Activated T-helper 2 cell treated with anti-CD3 and anti-CD28 coated beads, Interferon-gamma antibody, Interleukin-2, Interleukin-4, amounts not matched to agents 10 μg/mL and 5 μg/mL and 100 μg/mL, durations not matched to agents 14 hours and 24 hours and 36 hours (primary cell): ENCODE measurements at places on chromosomes 12 and 14.

- no peak for DNase-seq
- H3K27ac ChIP-seq: no peak overlapping the region
These were observed 41.3 kb downstream of the FANCM start for GRCh38 chr14:45177076-45177475.

DNA sequence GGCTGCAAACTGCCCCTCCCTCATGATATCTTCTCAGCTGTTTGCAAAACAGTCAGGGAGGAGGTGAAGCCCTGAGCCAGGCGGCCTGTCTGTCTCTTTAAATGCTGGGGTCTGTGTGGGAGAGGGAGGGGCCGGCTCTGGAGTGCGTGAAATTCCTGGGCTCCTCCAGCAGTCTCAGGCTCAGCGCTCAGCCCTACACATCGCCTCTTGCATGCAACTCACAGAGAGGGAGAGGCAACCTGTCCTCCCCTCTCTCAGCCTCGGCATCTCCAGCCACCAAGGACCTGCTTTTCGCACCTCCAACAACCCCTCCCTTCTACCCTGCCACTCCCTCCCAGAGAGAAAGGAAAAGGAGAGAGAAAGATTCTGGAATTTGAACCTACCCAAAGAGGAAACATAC is at the start of gene NRXN3:
TSS of gene NRXN3 (plus strand) at position 171 of the 400 bp plus-strand sequence. CDS start 72,721 bp downstream, outside the sequence.
- no peak within 1 kb of the TSS for H3K4me3 ChIP-seq
- H3K36me3 ChIP-seq: no peaks in the 10 kb centered on the region
- DNase-seq: no peak
- no peak within 1 kb of the TSS for H3K27ac ChIP-seq
- no peaks in the 10 kb centered on the region for H3K4me1 ChIP-seq

GRCh38 chr12:131402781-131403396 is 308.0 kb upstream of the SFSWAP start:
- no peak overlapping the region for H3K4me3 ChIP-seq
- no peaks in the 10 kb centered on the region for H3K36me3 ChIP-seq
- H3K27ac ChIP-seq: no peak overlapping the region

DNA sequence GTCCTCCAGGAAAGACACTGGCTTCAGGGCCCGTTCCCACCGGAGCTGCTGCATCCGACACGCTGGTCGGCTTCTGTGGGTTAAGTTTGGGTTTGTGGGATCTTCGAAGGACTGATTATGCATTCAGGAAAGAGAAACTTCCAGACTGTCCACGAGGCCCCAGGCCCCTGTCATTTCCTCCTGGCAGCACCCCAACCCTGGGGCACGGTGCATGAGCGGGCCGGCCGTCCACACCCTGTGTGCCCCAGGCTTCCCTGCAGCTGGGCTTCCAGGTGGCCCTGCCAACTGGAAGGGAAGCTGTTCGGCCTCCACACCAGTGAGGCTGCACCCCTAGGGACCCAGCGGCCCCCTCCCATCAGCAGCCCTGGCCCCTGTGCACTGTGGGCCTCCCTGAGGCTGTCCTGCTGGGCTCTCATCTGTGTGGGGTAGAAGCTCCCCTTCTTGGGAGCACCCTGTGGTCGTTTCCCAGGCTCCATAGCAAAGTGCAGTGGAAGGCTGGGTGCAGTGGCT is 9.3 kb upstream of the FBRSL1 start:
- H3K4me3 ChIP-seq: no peak overlapping the region
- H3K36me3 ChIP-seq: no peaks in the 10 kb centered on the region
- peaks cover 2% of the 10 kb centered on the region for H3K27me3 ChIP-seq

DNA sequence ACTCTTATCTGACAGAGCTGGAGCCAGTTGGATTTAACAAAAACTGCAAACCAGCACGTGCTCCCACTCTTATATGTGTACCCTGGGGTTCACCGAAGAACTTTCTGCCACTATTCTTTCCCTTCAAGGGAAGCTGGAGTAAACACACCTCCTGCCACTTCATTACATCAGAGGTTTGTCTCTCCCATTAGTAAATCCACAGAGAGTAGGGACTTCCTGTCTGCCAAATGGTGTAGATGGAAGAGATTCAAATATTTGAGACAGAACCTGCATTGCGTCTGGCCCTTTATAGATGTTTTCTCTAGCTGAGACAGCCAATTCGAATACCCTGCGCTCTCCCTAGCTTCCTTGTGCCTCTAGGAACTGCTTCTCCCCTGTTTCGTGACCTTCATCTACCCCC is 29.1 kb upstream of the AEBP2 start:
- H3K27me3 ChIP-seq: peaks cover 5% of the 10 kb centered on the region
- no peak for DNase-seq
- no peaks in the 10 kb centered on the region for H3K4me1 ChIP-seq
- H3K4me3 ChIP-seq: no peak overlapping the region
- no peaks in the 10 kb centered on the region for H3K36me3 ChIP-seq
- no peak overlapping the region for H3K27ac ChIP-seq

- H3K27me3 ChIP-seq: peaks cover 3% of the 10 kb centered on the region
- H3K4me1 ChIP-seq: no peaks in the 10 kb centered on the region
- H3K4me3 ChIP-seq: no peak overlapping the region
These were observed 15.7 kb downstream of the TBC1D30 start for GRCh38 chr12:64840119-64840518.

DNA sequence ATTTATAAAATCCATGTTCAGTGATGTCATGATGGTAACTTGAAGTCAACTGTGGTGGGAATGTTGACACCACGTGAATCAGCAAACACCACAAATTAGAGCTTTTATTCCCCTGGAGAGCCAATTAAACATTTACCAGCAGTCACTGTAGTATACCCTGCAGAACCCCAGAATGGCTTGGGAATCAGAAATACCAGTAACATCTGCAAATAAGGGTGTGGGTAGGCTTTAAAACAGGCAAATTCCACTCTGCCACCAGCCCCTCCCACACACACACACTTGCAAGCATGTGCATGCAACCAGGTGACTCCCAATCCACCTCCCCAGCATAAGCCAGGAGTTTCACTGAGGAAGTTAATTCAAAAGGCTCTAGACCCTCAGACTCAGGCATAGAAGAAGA is 63.6 kb upstream of the TMEM263 start:
- H3K36me3 ChIP-seq: peaks cover 6% of the 10 kb centered on the region
- no peak overlapping the region for H3K27ac ChIP-seq

DNA sequence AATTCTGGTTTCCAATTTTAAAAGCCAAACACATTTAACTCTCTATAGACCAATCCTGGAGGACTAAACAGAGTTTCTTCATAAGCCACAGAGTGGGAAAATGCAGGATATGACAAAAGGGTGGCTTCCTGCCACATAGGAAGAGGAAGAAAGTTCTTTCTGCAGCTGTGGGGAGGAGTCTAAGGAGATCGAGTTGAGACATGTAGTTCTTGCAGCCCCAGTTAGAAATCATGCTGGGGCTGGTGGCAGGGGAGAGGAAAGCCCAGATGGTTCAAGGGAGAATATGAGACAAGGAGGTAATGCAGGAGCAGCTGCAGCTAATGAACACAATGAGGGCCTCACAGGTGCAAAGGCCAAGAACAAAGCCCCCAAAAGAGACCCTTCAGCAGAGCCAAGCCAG is 85.0 kb upstream of the ARID2 start:
- no peak for DNase-seq
- peaks cover 12% of the 10 kb centered on the region for H3K4me1 ChIP-seq
- peaks cover 18% of the 10 kb centered on the region for H3K27me3 ChIP-seq
- H3K36me3 ChIP-seq: peaks cover 3% of the 10 kb centered on the region
- H3K4me3 ChIP-seq: no peak overlapping the region

- H3K4me1 ChIP-seq: no peaks in the 10 kb centered on the region
- H3K27ac ChIP-seq: no peak overlapping the region
- DNase-seq: no peak
- H3K36me3 ChIP-seq: no peaks in the 10 kb centered on the region
- H3K4me3 ChIP-seq: no peak overlapping the region
These were observed 15.7 kb downstream of the KCNA5 start for GRCh38 chr12:5059358-5059757.

- H3K4me1 ChIP-seq: peaks cover 6% of the 10 kb centered on the region
- H3K4me3 ChIP-seq: no peak overlapping the region
- H3K27me3 ChIP-seq: no peaks in the 10 kb centered on the region
- peaks cover 34% of the 10 kb centered on the region for H3K36me3 ChIP-seq
These were observed 47.8 kb downstream of the EID3 start for GRCh38 chr12:104351057-104351983.

DNA sequence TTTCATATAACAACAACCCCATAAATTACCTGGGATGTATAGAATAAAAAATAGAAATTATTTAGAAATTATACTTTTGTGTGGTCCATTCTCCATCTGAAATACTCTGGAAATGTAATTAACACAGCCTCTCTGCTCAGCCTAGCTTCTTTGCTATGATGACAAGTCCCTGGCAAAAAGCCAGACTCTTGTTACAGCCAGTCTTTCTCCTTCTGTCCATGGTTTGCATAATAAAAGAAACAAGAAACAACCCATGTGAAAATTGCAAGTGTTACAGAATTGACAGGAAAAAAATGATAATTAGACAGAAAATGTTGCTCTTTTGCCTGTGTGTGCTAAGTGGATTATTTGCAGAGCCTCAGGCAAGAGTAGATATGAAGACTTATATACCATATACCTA is 61.3 kb downstream of the C12orf50 start:
- no peak for DNase-seq
- H3K4me3 ChIP-seq: no peak overlapping the region
- no peaks in the 10 kb centered on the region for H3K36me3 ChIP-seq
- no peaks in the 10 kb centered on the region for H3K27me3 ChIP-seq

DNA sequence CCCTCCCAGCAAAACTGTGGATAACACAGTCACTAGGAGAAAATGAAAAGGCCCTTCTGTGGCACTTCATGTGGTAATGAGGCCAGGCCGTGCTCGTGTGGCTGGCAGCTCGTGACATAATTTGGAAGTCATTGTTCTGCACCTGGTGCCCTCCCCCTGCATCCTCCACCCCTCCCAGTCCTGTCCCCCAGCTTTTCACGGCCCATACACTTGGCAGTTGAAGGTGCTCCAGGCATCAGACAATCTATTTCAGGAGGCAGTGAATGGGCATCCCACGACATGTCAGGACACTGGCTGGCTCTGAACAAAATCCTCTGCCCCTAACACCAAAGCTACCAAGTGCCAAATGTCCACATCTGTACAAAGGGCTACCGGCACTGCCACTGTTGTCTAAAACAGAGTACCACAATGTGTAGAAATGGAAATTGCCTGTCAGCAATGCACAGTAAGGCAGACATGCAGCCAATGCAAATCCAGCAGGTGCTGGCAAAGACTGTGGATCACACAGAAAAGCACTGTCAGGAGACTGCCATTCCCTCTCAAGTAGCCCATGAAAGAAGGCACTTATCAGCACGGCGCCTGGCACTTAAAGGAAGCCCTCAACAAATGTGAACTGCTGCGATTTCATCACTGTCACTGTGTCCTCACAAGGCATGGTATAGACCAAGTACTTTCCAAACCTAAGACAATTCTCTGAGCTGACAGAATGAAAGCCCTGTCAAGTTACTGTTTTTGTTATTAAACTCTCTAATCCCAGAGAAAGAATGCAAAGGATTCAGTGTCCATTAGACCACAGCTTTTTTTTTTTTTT is 39.1 kb downstream of the CORO1C start:
- H3K4me3 ChIP-seq: peak overlapping the region; percentile 62
- H3K27ac ChIP-seq: peak overlapping the region; percentile 99
- no peak for DNase-seq
- H3K4me1 ChIP-seq: peaks cover 72% of the 10 kb centered on the region
- H3K36me3 ChIP-seq: peaks cover 16% of the 10 kb centered on the region
- no peaks in the 10 kb centered on the region for H3K27me3 ChIP-seq

GRCh38 chr12:49813131-49813530 is 15.1 kb downstream of the NCKAP5L start:
- H3K36me3 ChIP-seq: no peaks in the 10 kb centered on the region
- H3K4me3 ChIP-seq: no peak overlapping the region
- H3K27me3 ChIP-seq: no peaks in the 10 kb centered on the region
- DNase-seq: no peak
- H3K4me1 ChIP-seq: peaks cover 3% of the 10 kb centered on the region

GRCh38 chr12:34605510-34605887 is 583.2 kb downstream of the ALG10 start:
- no peak overlapping the region for H3K4me3 ChIP-seq
- peaks cover 2% of the 10 kb centered on the region for H3K36me3 ChIP-seq

DNA sequence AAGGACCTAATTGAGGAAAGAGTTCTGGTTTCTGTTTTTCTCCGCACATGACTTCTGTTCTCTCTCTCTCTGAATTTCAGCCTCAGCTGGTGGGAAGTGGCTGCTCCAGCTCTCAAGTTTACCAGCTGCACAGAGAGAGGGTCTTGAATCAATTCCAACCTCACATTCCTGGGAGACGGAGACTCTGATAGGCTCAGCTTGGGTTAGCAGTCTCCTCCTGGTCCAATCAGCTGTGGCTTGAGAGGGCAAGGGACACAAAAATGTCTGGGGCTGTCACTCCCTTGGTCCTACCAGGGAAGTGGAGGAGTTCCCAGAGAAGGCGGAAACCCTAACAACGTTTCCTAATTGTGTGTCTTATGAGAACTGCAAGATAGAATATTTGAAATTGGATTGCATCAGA is 7.0 kb downstream of the CCDC63 start:
- no peaks in the 10 kb centered on the region for H3K36me3 ChIP-seq
- no peak overlapping the region for H3K4me3 ChIP-seq
- no peak overlapping the region for H3K27ac ChIP-seq
- no peak for DNase-seq

GRCh38 chr14:82872494-82872893 is 1338.8 kb upstream of the SEL1L start:
- no peaks in the 10 kb centered on the region for H3K4me1 ChIP-seq
- H3K27me3 ChIP-seq: no peaks in the 10 kb centered on the region
- no peaks in the 10 kb centered on the region for H3K36me3 ChIP-seq
- H3K4me3 ChIP-seq: no peak overlapping the region
- no peak for DNase-seq

DNA sequence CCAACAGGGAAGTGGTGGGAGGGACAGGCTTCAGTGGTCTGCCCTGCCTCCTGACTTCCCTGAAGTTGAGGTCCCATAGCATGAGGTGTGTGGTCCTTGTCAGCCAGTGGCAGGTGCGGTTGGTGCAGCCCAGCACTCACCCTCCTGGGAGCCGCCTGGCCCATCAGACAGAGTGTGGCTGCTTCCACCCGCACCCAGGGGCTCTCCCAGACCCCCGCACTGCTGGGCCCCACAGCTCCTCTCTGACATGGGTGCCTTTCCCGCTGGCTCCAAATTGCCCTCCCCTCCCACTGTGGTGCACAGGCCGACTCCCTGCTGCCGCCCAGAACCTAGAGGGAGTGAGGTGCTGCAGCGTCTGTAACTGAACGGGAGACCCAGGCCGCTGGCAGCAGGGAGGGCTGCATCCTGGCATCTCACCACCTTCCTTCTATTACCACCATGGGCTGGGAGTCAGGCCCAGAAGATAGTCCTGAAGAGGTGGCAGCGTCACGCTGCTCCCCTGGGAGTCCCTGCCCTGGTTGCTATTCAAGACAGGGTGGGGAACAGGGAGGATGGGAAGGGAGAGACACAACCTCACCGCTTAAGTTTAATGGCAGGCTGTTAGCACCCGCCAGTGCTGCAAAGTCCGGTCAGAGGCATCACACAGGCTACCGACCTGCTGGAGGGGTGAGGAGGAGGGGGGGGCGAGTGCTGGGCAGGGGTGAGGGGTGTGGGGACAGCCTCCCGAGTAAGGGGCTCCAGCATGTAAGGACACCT is 180.6 kb upstream of the PRMT8 start:
- no peak for DNase-seq
- no peak overlapping the region for H3K4me3 ChIP-seq
- peaks cover 2% of the 10 kb centered on the region for H3K27me3 ChIP-seq
- H3K4me1 ChIP-seq: no peaks in the 10 kb centered on the region
- H3K36me3 ChIP-seq: no peaks in the 10 kb centered on the region

GRCh38 chr12:113179023-113179422 is 6.3 kb downstream of the DDX54 start:
- no peaks in the 10 kb centered on the region for H3K27me3 ChIP-seq
- H3K27ac ChIP-seq: no peak overlapping the region

GRCh38 chr14:23709923-23710322 is 73.8 kb downstream of the DHRS2 start:
- no peak for DNase-seq
- H3K4me1 ChIP-seq: no peaks in the 10 kb centered on the region
